ENCODE measurements at places on chromosomes 12 and 14.

- no peak for DNase-seq
Measured at GRCh38 chr12:40215982-40216381, 8.8 kb upstream of the LRRK2 start.

GRCh38 chr12:111789779-111790178 lies 23.0 kb downstream of the ALDH2 start:
- no peak for DNase-seq

GRCh38 chr12:47020211-47020821 lies 59.1 kb upstream of the PCED1B start:
- DNase-seq = no peak

GRCh38 chr14:96792003-96792402 lies 5.2 kb upstream of the VRK1 start:
- no peak for DNase-seq

GRCh38 chr12:5503774-5504173 lies 71.9 kb downstream of the NTF3 start:
- DNase-seq = no peak

GRCh38 chr14:60984196-60984595 lies 3.2 kb downstream of the SLC38A6 start:
- DNase-seq = no peak

GRCh38 chr12:67382241-67382871 lies 113.2 kb downstream of the CAND1 start:
- no peak for DNase-seq

GRCh38 chr14:55767286-55767685 lies 187.3 kb downstream of the KTN1 start:
- DNase-seq = no peak

DNA sequence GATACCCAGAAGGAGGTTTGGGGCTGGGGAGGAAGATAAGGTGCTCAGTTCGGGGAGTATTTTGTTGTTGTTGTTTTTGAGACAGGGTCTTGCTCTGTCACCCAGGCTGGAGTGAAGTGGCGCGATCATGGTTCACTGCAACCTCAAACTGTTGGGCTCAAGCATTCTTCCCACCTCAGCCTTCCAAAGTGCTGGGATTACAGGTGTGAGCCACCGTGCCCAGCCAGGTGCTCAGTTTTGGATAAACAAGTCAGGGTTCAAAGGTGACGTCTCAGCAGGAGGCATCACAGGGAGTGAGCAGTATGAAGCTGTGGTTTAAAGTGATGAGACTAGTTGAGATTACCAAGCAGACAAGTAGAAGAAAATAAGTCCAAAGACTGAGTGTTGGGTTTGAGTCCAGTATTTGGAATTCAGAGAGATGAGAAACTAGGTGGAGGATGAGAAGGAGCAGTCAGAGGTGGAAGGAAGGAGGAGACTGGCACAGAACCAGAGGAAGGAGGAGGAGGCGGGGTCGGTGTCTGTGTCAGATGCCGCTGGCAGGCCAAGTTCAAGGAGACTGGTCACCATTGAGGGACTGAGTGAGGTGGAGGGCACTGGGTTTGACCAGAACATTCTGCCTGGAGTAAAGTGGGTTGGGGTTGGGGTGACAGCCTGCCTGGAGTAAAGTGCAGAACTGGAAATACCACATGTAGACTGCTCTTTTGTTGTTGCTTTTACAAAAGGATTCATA lies 16.1 kb downstream of the SLC35E3 start:
- DNase-seq = no peak

DNA sequence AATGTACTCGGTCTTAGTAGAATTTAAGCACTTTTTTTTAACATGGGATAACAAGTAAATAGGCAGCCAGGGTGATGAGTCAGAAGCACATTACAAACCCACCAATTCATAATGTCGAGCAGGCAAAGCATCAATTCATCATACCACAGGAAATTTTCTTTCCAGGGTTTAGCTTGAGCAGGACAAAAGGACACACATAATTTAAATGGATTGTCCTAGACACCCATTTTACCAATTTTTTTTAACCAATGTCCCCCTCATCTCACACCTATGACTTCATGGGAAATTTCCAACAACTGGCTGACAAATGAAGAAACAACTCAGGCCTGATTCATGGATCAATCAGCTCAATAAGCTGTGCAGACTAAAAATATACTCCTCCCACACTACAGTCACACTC lies 58.8 kb upstream of the FOXG1 start:
- DNase-seq = no peak

GRCh38 chr14:68583548-68584280 lies 209.2 kb downstream of the ZFP36L1 start:
- DNase-seq = no peak

DNA sequence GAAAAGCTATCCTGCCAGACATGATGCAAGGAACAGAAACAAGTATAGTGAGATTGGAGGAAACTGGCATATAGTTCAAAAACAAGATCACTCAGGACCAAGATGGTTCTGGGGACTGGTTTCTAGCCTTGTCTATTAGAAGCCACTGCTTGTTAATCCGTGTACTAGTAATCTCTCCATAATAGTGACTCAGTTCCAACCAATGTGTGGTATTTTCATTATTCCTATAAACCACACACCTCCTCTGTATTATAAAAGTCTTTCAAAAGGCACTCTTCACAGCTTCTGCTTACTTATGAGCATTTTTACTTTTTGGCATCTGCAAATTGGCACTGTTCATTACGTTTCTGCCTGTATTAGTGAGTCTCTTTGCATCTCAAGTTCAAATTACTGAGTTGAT lies 140.3 kb downstream of the SLC6A15 start:
- no peak for DNase-seq

DNA sequence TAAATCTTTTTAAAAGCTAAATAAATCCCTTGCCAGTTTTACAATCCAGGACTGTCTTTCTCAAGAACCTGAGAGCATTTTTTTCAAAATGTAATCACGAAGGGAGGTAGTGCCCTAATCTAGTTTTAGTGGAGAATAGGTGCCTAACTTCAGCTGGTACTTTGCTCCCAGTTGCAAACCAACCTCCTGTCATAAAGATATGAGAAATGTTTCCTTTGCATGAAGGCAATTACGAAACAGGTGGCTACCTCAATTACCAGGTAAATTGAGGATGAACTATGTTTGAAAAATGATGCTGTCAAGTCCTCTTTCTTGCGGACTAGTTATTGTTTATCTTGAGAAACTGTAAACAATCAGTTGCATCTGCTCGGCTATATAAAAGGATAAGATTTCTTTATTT lies 437.9 kb downstream of the DAD1 start:
- DNase-seq = no peak
